ENCODE measurements at places on chromosomes 7 and 10.

DNA sequence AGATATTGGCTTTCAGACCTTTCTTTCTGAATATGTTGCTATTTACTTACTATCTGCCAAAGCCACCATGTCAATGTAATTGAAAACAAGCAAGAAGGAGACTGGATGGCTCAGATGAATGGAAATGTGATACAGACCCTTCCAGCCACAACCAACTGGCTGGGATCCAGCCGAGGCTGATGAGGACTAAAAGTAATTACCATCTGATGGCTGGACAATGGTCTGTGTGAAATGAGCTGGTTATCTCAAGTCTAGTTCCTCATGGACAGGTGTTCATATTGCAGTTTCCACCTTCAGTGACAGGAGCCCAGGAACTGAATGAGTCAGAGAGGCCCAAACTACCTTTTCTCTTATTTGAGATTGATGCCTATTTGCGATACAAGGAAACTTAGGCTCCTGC, 267.5 kb downstream of the GATA3 start:
- ATAC-seq, result no peak

GRCh38 chr7:94492601-94493000, 17.0 kb upstream of the CASD1 start:
- ATAC-seq, result peak; percentile 73

DNA sequence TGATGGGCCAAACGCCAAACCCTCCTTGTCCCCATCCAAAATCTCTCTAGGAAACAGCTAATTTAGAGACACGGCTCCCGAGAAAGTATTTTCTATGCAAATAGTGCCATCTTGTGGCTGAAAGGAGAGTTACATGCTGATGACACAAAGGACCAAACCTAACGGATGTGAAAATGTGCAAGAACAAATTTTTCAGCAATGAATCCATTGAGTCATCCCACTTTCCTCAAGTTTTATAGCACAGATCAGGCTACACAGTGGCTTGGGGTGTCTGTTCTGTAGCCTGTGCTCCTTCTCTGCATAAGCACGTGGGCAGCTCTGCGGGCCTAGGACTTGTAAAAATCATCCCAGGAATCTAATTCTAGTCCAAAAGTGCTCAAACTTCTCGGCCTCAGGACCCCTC, 154.8 kb upstream of the PRR15 start:
- ATAC-seq, result no peak

GRCh38 chr7:51316666-51317581, at the start of gene COBL:
COBL (minus strand) TSS chr7:51316809; CDS start chr7:51316633, 176 bp downstream.
- no peak for ATAC-seq

- no peak for ATAC-seq
Observed at GRCh38 chr10:28566458-28567015, 33.6 kb downstream of the WAC start.

GRCh38 chr10:62759599-62760175, 44.8 kb upstream of the ADO start:
- no peak for ATAC-seq

DNA sequence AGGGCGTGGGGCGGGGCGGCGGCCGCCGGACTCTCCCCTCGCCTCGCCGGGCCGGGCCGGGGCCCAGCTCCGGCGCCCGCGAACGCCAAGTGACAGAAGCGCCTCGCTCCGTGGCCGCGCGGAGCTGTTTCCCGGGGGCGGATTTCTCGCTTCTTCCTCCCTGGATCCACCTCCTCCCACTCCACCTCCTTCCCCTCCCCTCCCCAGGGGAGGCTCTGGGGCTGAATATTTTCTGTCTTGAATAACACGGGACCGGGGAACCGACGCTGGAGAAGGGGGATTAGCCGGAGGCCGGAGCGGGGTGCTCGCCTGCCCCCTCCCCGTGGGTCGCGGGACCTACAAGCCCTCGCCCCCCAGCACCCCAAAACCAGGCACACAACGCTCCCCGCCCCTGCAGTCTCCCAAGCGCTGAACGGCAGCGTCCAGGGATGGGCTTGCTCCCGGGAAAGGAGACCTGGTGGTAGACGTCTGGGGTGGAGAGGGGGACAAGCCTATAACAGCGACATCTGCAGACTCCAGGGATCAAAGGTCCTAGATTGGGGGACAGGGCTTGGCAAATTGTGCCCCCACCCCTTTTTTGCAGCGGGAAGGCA, at the start of gene ARHGAP21:
Gene ARHGAP21 (minus strand): TSS at position 100 of the 593 bp plus-strand sequence. CDS start 1,988 bp downstream, outside the sequence.
- peak; percentile 2 for ATAC-seq

GRCh38 chr7:123571684-123572083, 14.1 kb upstream of the NDUFA5 start:
- ATAC-seq, result no peak

- no peak for ATAC-seq
Observed at GRCh38 chr7:15584575-15584974, 22.8 kb upstream of the AGMO start.

- ATAC-seq, result no peak
Observed at GRCh38 chr7:112630565-112630964, 149.8 kb downstream of the LSMEM1 start.

- no peak for ATAC-seq
Observed at GRCh38 chr10:133309720-133310398, 1.1 kb downstream of the ZNF511 start.

DNA sequence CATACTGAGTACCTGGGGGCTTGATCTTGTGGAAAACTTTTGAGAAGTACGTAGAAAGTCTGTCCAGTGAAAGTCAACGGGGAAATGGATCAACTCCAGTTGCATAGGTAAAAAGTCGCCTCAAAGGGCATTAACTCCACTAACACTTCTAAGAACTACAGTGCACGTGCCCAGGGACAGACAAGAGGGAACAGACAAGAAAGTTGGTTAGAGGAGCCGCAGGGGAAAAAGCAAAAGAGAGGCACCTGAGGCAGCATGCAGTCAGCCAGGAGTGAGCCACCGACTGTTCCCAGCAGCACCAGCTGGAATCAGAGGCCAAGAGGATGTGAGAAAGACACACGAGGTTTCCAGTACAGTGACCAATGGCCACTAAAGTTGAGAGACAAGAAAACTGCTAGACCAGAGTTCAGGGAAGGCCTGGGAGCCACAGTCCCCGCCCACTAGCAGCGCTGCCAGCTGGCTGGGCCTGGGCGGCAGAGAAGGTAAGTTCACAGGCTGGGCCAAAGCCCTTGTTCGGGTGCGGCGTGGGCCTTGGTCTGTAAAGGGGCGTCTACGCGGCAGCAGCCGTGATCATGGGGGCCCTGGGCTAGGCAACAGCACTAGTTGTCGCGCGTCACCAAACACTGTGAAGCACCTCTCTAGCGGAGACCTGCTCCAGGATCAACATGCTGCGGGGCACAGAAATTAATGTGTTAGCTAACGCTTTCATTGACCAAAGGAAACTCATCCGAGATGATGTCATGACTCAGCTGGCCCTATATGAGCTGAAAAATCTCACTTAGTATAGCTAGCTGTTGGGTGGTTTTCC, 14.0 kb downstream of the ITGB1 start:
- ATAC-seq, result no peak

DNA sequence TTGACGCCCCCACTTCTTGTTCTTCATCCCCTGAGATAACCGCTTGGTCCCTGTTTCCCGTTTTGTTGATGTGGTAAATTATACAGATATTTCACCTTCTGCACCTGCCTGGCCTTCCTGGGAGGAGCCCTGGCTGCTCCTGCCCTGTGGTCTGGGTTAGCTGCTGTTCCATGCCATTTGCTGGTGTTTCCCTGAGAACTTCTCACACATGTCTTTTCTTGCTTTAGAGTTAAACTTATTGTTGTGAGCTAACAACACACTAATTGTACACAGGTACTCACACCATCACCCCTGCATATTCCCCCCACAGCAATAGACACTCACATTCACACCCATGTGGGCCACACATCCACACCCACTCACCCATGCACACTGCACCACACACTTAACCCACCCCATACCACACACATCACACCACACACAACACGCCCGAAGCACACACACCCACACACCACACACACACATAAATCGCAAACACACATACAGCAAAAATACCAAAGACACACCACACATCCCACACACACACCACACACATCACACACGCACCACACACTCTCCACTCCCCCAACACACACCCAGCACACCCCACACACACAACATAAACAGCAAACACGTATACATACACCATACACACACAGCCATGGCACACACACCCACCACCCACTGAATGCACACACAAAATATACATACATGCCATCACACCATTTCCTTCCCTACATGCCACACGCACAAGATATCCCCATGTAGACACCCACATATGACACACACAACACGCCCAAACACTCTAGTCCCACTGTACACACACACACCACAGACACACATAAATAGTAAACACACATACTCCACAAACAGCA, 19.4 kb upstream of the ANTXRL start:
- ATAC-seq, result no peak

DNA sequence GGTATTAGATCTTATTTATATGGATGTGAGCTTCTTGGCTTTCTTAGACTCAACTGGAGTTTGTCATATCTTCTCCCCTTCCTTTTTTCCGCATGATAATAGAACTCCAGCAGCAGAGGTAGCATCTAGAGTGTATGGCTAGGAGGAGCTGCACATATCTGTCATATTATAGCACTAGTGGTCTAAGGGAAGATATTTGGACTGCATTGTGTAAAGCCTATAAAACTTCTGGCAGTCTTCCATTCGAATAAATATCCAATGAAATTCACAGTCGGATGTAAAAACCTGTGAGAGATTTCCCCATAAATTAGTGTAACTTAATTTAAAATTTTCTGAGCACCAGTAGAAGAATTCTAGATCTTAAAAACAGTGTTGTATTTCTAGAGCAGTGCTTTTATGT, 123.9 kb downstream of the PRKG1 start:
- ATAC-seq, result no peak

DNA sequence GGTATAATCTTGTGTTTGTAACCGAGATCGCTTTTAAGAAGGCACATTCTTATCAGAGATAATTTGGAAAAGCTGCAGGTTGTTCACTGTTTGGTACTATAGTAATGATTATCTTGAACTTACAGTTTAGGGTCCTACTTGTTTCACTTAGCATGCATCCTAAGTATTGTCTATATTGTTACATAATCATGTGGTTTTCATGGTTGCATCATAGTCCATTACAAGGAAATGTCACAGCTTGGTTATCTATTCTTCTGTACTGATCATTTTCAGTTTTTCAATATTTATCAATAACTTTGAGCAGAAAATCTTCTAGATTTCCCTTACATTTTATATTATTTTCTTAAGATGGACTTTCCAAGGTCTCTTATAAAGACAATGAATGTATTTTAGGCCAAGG, 116.3 kb downstream of the PLPP4 start:
- ATAC-seq, result no peak

GRCh38 chr10:113619401-113619800, 44.4 kb downstream of the NRAP start:
- ATAC-seq, result no peak

DNA sequence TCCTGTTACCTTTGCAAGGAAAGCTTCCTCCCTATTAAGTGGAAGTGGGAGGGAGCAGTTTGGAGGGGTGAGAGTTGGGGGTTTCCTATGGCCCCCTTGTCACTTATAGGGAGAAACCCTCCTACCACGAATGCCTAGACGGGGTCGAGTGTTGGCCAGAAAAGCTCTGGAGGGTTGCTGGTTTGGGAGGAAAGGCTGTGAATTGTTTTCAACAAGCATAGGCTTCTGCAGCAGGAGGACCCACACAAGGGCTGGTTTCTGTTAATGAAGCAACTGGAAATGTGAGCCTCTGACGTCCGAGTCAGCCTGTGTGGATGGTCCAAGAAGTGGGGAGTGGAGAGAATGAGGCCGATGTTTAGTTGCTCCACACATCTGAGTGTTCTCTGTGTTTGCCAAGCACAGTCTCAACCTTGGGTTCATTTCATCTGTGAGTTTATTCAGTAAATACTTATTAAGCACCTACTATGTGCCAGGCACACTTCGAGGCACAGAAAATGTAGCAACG, 37.3 kb upstream of the LEP start:
- ATAC-seq, result no peak

GRCh38 chr7:101494602-101495329, 132.1 kb downstream of the COL26A1 start:
- no peak for ATAC-seq

DNA sequence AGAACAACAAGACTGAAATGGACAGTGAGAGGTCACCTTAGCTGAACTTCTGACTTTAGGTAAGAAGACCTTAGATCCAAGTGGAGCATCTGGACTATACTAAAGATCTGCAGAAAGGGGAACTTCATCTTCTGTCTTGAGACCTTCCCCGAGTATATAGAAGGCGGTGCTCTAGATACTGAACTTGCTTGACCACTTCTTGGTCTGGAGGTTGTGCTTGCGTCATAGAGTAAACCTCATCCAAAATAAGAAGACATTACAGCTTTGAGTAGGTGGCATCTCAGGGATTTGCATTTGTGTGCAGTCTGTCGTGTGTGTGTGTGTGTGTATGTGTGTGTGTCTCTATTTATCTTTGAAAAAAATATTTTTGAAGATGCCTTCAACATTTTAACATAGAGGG, 157.5 kb downstream of the CHN2 start:
- no peak for ATAC-seq

- no peak for ATAC-seq
Observed at GRCh38 chr10:2836921-2837662, 230.3 kb upstream of the PFKP start.

- no peak for ATAC-seq
Observed at GRCh38 chr10:92993699-92994272, 66.8 kb upstream of the CYP26C1 start.

- no peak for ATAC-seq
Observed at GRCh38 chr7:105016068-105016708, 2.2 kb downstream of the KMT2E start.

- ATAC-seq, result no peak
Observed at GRCh38 chr7:123343611-123344010, 143.8 kb upstream of the SLC13A1 start.

GRCh38 chr7:27152816-27153442, 546 bp upstream of the HOXA3 start:
- no peak for ATAC-seq

GRCh38 chr7:143012409-143012808, 14.5 kb downstream of the OR9A2 start:
- no peak for ATAC-seq

DNA sequence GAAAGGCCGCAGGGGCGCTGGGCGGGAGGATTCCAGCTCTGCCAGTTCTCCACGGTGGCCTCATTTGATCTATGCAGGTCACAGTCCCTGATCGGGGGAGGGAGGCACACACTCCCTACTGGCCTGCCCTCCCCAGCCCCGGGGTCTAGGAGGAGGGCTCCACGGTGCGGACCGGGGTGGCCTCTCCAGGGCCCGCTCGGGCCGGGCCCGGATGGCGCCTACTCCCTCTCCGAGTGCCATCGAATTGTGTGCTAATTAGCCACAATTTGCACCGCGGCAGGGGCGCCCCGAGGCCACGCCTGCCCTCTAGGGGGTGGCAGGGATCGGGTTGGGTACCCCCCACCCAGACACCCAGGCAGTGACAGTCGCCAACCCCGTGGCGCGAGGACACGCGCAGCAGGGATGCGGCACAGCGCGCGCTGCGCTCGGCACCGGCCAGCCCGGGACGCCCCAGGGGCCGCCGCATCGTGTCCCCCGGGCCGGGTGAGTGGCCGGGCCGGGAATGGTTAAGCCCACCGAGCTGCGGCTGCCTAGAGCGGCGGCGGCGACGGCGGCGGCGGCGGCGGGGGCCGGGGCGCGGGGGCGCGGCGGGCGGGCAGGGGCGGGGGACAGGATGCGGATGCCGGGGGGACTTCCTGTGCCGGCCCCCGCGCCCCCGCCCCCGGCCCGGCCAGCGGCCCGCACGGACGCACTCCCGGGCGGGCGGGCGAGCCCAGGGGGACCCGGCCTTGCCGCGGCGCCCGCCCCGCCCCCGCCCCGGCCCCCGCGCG, at the start of gene ZNF853:
Gene ZNF853 (plus strand): TSS at position 658 of the 770 bp plus-strand sequence. CDS start 565 bp downstream, outside the sequence.
- ATAC-seq, result peak; percentile 59
